ENCODE measurements at places on chromosomes 7 and 10. TPM values are rescaled to one million over a fixed set of nuclear protein-coding genes. Genes with fewer than 3 reads are reported as not detected.

FAM25A gene
- not detected for total RNA-seq

EGR2 gene
- 13.0 TPM for total RNA-seq

OR2A7 gene
- total RNA-seq = 4.1 TPM

SPRN gene
- total RNA-seq = not detected

CFTR gene
- 0.13 TPM for total RNA-seq

CD36 gene
- 8.9 TPM for total RNA-seq

POLR2J2 gene
- total RNA-seq = 5.9 TPM

PHKG1 gene
- total RNA-seq = 1.8 TPM

INPP5A gene
- 33.5 TPM for total RNA-seq

CCDC172 gene
- not detected for total RNA-seq

GJC3 gene
- 1.3 TPM for total RNA-seq

C10orf62 gene
- not detected for total RNA-seq

CHN2 gene
- total RNA-seq = 17.9 TPM

TPST1 gene
- total RNA-seq = 31.9 TPM

- DNase-seq = no peak
Observed at GRCh38 chr10:52755297-52756062, 17.1 kb downstream of the MBL2 start.

DNA sequence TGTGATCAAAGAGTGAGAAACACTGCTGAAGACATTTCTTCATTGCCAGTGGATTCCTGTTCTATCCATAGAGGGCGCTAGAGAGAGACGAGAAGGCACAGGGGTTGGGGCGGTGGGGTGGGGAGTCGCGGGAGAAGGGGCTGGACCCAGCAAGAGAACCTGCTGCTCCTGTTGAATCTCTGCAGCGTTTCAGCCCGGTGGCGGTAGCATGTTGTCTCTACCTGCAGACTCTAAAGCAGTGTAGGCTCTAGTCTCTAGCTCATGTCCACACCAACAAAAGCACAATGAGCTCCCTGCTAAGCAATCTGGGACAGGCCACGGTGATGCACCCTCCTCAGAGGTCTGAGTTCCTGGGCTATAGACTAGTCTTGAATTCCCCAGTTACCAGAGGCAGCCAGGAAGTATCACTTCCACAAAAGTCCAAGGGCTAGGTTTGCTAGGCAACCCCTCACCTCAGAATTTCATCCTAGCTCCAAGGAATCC lies 167.7 kb downstream of the DGKB start:
- DNase-seq = no peak

- DNase-seq = no peak
Observed at GRCh38 chr10:5844345-5845055, 31.3 kb upstream of the GDI2 start.

DNA sequence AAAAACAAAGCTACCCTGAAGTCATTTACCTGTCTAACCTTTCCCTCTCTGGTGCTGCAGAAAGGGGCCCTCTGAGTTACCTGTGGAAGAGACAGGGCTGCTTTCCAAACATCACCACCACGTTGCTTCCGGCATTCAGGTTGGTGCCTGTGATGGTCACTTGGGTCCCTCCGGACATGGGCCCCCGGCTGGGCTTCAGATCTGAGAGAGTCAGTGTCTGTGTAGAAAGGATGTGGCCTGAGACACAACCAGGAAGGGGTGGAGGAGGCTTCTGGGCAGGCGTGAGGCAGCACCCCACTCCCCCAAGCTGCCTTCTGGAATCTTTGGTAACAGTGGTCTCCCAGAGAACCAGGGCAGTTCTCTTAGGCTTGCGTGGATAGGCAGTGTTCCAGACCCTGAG lies 388.9 kb downstream of the PLXNA4 start:
- no peak for DNase-seq

- DNase-seq = no peak
Observed at GRCh38 chr10:61257136-61257535, 196.0 kb downstream of the TMEM26 start.

GRCh38 chr7:97130417-97131139 lies 13.1 kb downstream of the SDHAF3 start:
- no peak for DNase-seq

GRCh38 chr10:20614911-20615310 lies 282.2 kb downstream of the NEBL start:
- no peak for DNase-seq

DNA sequence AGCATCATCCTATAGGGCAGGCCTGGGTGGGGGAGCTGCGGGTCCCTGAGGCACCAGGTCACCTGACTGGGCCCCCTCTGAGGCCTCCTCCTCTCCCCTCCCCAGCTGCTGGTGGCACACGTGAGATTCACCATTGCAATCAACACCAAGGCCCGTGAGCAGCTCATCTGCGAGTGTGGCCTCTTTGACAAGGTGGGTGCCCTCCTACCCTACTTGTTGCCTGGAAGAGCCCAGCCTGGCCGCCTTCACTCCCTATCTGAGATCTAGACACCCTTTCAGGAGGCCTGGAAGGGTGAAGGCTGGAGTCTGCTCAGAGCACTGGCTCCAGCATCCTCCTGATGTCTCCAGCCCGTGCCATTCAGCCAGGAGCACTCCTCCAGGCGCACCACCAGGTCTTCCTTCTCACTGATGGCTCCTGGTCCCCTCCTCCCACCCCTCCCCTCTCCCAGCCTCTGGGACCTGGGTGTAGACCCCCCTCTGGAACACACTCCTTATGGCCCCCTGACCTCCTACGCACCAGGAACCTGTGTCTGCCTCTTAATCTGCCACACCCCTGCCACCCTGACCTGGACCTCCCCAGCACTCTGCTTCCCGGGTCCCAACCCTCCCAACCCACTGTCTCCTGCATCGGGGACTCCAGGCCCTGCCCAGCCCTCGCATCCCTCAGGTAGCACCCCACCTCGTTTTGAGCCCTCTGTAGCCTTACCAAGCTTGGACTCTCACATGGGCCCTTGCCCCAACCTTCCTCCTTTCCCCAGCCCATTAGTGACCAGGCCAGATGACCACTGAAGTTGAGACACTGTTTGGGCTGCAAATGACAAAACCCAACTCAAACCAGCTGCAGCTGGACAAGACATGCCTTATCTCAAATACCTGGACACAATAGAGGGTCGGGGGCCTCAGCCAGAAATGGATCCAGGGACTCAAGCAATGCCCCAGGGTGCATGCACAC lies 67.5 kb downstream of the ALOX5 start:
- DNase-seq = no peak

DNA sequence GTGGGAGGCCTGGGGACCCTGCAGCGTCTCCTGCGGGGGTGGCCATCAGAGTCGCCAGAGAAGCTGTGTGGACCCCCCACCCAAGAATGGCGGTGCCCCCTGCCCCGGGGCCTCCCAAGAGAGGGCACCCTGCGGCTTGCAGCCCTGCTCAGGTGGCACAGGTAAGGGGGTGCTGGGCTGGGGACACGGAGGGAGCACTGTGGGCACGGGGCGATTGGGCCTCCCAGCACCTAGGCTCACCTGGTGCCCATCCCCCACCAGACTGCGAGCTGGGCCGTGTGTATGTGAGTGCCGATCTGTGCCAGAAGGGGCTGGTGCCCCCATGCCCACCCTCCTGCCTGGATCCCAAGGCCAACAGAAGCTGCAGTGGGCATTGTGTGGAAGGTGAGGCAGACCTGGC lies 29.6 kb upstream of the ZNF467 start:
- no peak for DNase-seq

- DNase-seq = no peak
Observed at GRCh38 chr7:40311307-40311706, 176.5 kb downstream of the SUGCT start.

GRCh38 chr7:141251180-141251579 lies 177.3 kb downstream of the TMEM178B start:
- DNase-seq = no peak

- DNase-seq = no peak
Observed at GRCh38 chr7:22809902-22810642, 12.6 kb downstream of the TOMM7 start.

- no peak for DNase-seq
Observed at GRCh38 chr7:43630482-43630881, 47.6 kb downstream of the STK17A start.

DNA sequence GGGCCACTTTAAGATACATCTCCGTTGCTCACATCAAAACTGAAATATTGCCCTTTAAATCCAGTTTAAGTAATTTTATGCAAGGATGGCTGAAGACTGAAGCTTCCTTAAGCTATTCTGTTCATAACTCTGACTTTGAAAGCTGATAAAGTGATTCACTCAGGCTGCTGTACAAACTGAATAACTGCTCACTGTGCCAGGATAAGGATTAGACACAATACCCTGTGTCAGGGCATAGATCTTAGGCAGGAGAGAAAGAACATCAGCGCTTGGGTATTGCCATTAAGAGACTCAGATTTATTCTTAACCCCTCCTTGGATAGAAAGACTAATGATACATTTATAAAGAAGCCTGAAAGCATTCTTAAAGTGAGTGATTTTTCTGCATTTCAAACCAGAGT lies 614.5 kb upstream of the ZWINT start:
- no peak for DNase-seq

DNA sequence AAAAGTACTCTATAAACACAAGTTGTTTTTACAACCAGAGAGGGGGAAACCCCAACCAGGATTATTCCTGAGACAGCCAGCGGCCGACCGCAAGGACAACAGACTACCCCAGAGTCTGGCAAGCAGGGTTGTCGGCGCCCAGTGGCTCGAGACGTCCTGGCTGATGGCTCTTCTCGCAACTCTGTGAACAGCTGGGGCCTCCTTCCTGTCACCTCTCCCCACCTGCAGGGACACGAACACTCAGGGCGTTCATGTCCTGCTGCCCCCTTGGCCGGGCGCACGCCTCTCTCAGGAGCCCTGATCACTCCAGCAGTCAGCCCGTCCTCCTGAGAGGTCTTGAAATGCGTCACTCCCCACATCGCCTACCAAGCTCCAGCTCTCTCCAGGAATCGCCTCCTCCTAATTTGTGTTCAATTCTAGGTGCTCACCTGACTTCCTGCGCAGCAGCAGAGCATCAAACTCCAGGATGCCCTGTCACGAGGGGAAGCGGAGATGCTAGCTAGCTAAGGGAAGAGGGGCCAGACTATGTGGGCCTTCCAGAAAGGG lies 66.4 kb upstream of the TNRC18 start:
- DNase-seq = no peak

GRCh38 chr10:9331583-9332008 lies 1277.1 kb downstream of the GATA3 start:
- DNase-seq = no peak

DNA sequence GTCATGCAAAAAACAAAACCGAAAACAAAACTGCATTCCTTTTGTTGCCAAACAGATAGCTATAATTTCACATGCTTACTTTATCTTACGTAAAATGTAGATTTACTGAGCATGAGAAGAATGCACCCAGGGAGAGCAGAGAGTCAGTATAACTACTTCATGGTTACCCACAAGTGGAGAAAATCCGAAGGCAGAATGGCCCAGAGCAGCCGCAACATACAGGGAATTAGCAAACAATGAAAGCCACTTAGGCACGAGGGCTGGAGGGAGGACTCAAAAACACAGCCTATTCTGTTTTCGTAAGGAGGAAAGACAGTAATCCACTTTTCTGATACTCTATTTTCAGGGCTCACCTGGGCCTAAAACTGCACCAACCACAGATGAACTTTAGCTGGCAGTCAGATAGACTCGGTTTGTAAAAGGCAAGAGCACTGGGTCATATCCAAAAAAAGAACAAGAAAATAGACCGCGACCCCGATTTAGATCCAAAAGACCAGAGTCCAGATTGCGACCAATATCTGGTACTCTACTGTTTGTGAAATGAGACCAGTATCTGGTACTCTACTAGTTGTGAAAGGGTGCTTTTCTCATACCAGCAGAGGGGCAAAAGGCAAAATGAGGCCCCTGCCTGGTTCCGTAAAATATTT lies 1.3 kb downstream of the ITPRIP start:
- no peak for DNase-seq

- no peak for DNase-seq
Observed at GRCh38 chr7:80464211-80464610, 47.7 kb downstream of the GNAT3 start.

GRCh38 chr7:151926336-151926712 lies 29.9 kb upstream of the GALNTL5 start:
- no peak for DNase-seq

GRCh38 chr10:57897611-57898010 lies 370.1 kb downstream of the IPMK start:
- no peak for DNase-seq

DNA sequence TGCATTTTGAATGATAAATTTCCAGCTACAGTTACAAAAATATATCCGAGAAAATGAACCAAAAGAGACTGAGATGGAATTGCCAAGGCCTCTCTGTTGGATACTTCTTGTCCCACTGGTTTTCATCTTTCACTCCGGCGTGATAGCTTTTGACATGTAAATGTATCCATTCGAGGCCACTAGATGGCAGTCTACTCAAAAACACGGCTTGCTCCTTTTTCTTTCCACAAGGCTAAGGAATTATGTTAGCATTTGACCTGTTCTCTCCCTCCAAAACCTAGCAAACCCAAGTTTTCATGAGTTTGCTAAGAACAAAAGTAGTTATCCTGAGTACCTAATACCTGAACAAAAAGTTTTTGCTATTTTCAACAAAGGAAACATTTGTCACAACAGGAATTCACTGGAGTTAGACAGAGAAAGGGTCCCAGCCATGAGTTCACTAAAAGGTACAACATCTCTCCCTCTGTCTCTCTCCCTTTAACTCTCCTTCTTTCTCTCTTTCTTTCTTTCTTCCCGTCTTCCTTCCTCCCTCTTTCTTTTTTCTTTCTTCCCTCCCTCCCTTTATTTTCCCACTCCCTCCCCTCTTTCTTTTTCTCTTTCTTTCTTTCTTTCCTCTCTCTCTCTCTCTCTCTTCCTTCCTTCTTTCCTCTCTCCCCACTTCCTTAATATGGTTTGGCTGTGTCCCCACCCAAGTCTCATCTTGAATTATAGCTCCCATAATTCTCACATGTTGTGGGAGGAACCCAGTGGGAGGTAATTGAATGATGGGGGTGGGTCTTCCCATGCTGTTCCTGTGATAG lies 207.9 kb upstream of the MYO3A start:
- no peak for DNase-seq

DNA sequence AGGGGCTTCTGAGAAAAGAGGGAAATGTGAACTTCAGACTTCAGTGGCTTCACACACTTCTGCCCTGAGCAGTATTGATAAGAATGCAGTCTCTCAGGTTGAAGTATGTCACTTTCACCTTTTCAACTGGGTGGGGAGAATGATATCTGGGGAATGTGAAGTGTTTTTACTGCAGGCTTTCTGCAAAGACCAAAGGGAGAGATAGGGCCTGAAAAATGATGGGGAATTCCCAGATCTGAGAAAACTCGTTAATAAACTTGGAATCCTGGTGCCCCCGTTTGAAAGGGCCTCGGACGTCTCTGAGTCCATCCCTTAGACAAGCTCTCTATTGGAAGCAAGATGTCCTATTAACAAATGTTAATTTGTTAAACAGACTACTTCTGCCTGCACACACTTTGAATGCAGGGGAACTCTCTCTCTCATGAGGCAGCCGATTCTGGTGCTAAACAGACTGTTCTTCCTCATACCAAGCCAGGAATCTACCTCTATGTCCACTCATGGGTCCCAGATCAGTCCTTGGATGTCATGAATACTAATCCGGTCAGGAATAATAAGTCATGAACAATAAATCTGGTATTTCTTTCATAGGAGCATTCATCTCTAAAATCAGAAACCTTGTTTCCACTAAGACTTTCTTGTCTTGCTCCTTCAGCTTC lies 193.6 kb downstream of the JCAD start:
- no peak for DNase-seq
